ENCODE measurements at places on chromosomes 13 and 19. TPM values are rescaled to one million over a fixed set of nuclear protein-coding genes. Genes with fewer than 3 reads are reported as not detected.

GRCh38 chr13:90968166-90968904, 379.2 kb upstream of the MIR17HG start:
- peak; percentile 2 for DNase-seq

- peak; percentile 70 for DNase-seq
These were observed 30.0 kb upstream of the TPT1 start for GRCh38 chr13:45370922-45371406.

DNA sequence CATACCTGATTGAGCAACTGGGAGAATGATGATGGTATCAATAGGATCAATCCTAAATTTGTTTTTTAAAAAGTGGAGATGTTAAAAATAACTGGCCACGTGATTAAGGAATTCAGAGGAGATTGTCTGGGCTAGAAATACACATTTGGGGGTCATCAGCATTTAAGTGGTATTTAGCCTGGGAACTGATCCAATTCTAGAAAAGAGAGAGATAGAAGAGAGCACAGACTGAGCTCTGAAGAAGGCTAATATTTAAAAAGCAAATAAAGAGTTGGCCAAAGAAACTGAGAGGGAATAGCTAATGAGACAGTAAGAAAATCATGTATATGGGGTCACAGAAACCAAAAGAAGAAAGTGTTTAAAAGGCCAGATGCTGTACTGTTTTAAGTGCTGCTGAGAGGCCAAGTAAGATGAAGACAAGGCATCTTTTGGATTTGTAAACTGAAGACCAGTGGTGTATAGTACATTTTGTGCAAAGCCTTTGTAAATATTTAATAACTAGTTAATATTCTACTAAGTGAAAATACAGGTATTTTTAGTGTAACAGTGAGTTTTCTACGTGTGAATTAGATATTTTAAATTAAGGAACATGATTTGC, 40.2 kb downstream of the UBL3 start:
- no peak for DNase-seq

NOTCH3 gene
- 2.4 TPM for total RNA-seq

ZNF333 gene
- 6.0 TPM for total RNA-seq

SIGLECL1 gene
- not detected for total RNA-seq
